Smooth muscle cell of the brain vasculature (primary cell): ENCODE measurements at places on chromosomes 1 and 21.

DNA sequence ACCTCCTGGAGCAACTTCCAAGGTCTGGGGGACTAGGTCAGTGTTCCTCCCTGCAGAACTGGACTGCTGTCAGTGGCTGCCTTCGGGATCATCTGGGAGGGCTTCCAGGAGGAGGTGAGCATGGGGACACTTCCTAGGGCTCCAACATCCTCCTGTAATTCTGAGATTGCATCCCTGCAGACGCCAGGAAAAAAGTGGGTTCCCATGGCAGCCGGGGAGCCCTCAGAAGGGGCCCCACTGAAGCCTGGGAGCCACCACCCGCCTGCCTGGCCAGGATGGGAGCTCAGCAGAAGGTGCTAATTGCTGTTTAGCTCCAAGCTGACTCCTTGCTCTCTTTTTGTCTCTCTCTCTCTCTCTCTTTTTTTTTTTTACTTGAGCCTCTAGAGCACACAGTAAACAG lies 16.1 kb upstream of the ARF1 start:
- DNase-seq, result no peak

- no peak for DNase-seq
Measured at GRCh38 chr1:245409341-245410195, 254.8 kb downstream of the KIF26B start.

GRCh38 chr1:5935026-5935425 lies 57.2 kb downstream of the NPHP4 start:
- DNase-seq, result no peak

- no peak for DNase-seq
Measured at GRCh38 chr1:184956999-184957700, 17.2 kb downstream of the NIBAN1 start.

DNA sequence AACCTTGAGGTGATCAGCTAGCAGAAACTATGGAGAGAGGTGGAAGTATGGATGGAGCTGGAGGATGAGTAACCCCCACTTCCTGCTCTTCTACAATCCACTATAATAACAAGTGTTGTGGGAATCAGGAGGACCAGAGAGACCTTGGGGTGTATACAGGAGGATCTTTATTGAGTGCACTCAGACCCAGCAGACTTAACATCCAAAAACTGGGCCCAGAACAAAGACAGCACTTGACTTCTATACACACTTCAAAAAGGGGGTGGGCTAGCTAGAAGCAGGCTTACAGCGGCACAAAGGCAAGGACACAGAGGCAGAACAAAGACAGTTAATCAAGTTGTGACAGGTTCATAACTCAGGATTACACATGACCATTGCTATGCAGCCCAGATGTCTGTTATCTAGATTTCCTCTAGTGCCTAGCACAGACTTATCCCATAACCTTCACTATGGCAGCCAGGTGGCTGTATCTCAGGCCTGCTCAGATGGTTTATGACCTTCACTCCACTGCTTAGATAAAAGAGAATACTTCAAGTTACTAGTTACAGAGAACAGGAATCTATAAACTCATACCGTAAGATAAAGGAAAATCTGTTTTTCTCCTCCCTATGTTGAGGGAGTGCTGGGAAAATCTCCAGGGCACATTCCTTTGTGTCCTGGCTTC lies 36.1 kb upstream of the PADI2 start:
- DNase-seq, result no peak

DNA sequence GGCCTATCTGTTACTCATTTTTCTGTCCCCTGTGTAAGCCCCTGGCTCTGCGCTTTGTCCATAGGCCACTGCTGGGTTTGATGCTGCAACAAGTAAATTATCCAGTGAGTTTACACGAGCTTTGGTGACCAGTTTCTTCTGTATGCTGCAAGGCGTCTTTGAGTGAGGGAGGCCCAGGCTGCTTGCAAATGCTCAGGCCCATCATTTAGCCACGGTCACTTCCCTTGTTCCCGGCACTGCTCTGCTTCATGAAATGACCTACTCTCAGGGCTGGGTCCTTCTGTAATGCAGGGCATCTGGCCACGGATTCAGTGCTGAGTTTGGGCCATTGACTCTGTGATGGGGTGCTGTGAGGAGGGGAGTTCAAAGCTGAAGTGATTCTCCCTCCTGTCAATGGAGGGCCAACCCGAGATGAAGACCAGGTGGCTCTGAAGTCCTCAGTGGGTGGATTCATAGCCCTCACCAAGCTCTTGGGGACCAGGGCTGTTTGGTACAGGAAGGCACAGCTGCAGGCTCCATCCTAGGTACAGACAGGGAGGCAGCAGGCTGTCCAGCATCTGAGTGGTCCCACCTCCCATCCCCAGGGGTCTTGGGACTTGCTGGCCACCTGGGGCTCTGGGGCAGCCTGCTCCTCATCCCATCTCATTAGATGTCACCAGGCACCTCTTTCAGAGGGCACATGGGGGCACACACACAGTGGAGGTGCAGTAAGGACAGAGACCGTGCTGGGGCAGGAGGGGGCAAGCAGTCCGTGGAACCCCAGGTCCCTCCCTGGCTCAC lies 21.7 kb downstream of the LHX4 start:
- no peak for DNase-seq

DNA sequence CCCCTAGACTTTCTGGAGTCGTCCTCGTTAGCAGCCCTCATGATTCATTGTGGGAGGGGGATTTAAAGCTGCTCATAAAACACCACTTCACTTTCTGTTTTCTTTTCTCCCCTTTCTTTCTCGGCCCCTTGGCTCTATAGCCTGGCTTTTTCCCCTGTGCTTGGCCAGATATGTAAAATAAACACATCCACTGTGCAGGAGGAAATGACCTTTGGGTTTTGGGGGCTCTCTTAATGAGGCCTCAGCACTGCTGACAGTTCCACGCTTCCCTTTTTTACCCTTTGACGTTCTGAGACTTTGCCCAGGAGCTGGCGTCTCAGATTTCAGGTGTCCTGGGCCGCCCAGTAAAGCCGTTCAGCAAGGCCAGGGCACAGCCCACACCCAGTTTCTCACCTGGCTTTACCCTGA lies 65.7 kb downstream of the RUNX3 start:
- DNase-seq, result no peak

DNA sequence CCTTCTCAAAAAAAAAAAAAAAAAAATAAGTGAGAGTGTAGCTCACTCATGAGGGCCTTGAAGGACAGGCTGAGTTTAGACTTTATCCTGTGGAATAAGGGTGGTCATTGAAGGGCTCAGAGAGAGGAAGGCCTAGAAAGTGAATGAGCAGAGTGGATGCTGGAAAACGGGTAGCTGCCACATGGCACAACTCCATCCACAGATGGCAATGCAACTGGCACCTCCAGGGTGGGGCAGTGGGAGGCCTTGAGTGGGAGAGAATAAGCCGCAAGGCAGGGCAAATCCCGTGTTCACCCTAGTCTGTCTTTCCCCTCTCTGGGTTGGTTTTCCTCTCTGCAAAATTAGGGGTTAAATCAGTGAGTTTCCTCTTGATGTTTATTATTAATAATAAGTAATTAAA lies 3.1 kb downstream of the TNNI1 start:
- DNase-seq, result no peak

GRCh38 chr1:153441238-153441755 lies 19.2 kb downstream of the S100A7 start:
- no peak for DNase-seq

- DNase-seq, result no peak
Measured at GRCh38 chr1:244231572-244232315, 180.7 kb downstream of the ZBTB18 start.

GRCh38 chr1:18332576-18332975 lies 148.2 kb upstream of the KLHDC7A start:
- DNase-seq, result no peak

DNA sequence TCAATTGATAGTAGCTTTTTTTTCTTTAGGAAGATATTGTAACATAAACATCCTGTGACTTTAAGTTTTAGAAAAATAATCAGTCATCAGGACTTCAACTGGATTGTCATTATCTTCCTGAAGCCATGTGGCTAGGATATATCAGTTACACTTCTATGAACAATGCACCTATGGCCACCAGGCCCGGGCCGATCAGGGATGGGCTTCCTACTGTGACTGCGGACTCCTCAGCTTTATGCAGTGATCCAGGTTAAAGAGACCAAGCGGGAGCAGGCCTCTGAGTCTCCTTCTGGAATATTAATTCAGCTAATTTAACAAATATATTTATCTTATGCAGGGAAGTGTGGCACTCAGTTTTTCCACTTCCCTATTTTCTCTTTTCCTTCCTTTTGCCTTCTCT lies 200.6 kb downstream of the ADGRL2 start:
- no peak for DNase-seq

DNA sequence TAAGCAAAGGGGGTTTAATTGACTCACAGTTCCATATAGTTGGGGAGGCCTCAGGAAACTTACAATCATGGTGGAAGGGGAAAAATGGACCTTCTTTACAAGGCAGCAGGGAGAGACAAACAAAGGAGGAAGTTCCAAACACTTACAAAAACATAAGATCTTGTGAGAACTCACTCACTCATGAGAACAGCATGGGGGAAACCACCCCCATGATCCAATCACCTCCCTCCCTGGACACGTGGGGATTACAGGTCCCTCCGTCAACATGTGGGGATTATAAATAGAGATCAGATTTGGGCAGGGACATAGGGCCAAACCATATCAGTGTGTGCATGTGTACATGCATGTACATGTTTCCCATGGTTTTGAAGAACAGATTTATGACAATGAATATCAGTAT lies 5.5 kb upstream of the SMG7 start:
- no peak for DNase-seq

DNA sequence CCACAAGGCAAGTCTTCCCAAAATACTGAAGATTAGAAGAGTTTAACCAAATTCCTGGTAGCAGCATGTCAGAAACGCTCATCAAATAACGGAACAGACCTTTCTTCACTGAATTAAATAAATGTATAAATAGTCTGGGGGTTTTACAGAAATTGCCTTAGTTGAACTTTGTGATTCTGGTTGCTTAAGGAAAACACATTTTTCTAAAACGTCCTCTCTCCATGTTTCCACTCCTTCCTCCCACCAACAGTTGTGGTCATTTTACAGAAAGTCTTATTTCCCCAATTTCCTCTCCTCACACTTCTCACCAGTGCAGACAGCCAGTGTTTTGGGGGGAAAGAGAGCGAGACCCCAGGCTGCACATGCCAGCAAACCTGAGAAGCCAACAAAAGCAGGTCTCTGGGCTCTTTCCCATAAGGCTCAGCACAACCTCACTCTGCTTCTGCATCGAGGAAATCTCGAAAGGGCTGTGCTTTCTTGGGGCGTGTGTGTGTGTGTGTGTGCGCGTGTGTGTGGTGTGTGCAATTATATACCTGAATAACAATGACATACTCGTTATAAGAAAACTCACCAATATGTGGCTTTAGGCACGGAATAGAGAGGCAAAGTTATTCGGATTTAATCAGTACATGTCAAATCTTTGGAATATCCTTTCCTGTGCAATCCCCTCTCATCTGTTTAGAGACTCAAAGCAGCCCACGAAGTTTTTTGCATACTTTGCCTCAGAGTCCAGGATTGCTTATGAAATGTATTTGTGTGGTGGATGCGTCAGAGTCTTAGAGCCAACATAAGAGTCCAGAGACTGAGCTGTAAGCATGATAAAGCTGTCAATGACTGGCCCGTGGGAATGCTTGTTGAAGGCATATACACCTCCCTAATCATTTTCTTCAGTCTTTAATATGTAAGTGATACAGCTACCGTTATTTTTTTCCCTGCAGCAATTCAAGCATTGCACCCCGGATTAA lies 2.0 kb downstream of the KCNJ15 start:
- DNase-seq, result no peak
